ENCODE measurements at places on chromosomes 6 and 20.

DNA sequence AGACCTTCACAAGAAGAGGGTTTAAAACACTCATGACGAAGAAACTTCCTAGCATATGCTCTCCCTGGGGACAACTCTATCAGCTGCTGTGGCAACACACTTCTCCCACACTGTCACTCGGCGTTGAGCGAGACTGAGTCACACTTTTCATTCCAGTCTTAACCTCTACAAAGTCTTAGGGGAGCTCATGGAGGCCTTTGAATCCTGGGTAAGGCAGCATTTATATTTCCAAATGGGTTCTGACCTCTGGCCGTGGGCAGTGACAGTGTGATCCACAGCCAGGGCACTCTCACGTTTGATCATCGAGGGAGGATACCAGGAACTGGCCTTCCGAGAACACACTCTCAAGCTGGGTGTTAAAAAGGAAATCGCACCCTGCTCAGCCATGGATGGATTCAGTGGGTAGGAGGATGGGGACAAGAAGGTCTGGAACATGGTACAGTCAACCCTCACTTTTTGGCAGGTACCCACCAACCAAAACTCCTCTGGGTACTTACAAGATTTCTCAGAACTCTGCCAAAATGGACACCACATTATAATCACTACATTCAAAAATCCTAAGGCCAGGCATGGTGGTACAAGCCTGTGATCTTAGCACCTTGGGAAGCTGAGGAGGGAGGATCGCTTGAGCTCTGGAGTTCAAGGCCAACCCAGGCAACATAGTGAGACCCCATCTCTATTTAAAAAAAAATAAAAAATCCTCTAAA, 19.6 kb downstream of the RRBP1 start:
- peak; percentile 95 for DNase-seq

DNA sequence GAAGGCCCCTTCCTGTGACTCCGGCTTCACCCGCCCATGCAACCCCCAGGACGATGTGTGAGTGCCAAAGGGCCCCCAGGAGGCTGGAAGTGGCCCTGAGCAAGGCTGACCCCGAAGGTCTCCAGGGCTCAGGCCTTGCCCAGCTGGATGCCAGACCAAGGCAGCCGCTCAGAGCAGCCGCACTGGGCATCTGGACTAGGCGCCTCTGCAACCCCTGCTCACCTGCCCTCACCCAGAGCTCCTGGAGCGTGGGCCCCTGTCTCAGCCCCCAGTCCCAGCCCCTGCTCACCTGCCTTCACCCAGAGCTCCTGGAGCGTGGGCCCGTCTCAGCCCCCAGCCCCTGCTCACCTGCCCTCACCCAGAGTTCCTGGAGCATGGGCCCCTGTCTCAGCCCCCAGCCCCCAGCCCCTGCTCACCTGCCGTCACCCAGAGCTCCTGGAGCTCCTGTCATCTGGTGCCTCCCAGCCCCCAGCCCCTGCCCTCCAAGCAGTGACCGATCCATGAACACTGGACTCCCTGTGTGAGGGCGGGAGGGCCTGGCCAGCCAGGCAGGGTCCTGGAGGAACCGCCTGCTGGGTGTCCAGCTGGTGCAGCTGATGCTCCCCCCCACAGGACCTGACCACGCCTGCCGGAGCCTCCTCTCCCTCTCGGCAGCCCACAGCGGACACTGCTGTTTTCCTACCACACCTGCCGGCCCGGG, 1.1 kb downstream of the SRMS start:
- DNase-seq = no peak

- DNase-seq = no peak
Observed at GRCh38 chr6:79750806-79751205, 119.7 kb downstream of the SH3BGRL2 start.

DNA sequence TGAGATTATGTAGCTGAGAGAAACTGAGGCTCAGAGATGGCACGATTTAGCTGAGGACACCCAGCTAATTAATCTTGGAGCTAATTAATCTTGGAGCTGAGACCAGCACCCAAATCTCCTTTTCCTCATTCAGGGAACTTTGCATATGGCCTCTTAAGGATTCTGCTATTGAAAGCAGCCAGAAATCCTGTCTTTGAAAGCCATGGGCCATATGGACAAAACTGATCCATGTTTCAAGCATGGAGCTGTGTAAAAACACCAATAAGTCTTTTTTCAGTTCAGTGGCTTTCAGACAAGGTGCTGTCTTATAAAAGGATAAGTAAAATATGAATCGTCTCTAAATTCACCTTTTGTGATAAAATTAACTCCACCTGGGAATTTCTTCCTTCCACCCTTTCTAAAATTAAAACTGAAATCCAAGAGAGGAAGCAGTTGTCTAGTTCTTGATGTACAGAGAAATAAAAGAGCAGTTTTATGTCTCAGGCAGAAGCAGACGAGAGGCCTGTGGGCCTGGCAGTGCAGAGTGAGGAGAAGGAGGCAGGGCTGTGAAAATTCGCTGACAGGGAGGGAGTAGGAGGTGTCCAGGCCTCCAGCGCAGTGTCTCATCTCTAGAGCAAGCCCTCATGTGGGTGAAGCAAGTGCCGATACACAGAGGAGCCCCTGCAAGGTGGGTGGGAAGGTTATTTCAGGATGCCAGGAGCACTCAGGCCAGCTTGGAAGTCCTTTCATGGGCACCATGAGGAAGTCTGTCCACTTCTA, 266.9 kb downstream of the UST start:
- DNase-seq = no peak

DNA sequence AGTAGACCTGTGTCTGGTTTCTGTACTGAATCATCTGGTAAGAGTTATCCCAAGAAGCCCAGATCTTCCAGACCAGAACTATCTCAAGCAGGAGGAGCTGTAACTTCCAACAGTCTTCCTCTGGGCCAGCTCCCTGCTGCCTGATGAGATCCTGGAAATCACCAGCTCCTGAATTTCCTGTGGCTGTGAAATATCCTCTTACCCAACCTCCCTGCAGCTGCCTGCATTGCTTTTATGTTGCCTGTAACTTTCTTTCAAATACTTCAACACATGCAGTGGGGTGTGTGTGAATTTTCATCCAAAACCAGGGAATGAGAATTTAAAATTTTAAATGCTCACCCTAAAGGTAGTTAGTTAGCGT, 160.5 kb upstream of the LAMP5 start:
- peak; percentile 83 for DNase-seq

GRCh38 chr6:31368461-31368860, 11.5 kb upstream of the HLA-B start:
- DNase-seq = no peak

- no peak for DNase-seq
Observed at GRCh38 chr6:166639921-166640320, 12.9 kb upstream of the RPS6KA2 start.

DNA sequence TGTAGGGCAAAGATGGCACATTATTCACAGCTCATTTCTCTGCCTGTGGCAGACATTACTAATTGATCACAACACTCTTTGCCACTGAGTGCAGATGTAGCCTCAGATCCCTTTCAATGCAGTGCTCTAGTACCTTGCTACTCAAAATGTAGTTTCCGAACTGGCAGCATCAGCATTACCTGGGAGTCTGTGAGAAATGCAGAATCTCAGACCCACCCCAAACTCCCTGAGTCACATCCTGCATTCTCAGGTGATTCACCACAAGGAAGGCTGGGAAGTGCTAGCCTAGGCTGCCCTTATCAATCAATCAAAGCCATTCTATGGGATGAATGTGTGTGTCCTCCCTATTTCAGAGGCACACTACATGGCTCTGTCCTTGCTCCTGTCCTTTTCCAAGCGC, 58.5 kb downstream of the PCNA start:
- no peak for DNase-seq

- peak; percentile 34 for DNase-seq
Observed at GRCh38 chr6:35495258-35496035, 1.4 kb downstream of the TEAD3 start.

GRCh38 chr20:50655311-50655880, 35.9 kb downstream of the RIPOR3 start:
- peak; percentile 98 for DNase-seq

DNA sequence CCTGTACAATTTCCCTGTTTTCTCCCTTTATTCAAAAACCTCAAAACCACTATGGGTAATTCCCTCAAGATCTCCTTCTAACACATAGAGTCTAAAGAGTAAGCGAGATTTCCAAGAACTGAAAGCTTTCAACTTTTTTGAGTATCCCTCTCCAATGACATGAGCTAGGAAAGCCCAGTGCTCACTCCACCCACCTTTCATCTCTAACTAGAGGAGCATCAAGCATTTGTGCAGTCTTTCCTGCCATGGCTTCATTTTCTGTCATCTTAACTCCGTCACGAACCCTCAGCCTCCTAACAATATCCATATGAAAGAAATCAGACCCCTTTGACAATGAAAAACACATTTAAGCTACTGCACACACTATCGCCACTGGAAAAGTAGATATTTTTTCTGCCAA, 91.9 kb upstream of the SUPT3H start:
- no peak for DNase-seq

GRCh38 chr6:135537741-135538301, 40.3 kb upstream of the AHI1 start:
- DNase-seq = peak; percentile 73

DNA sequence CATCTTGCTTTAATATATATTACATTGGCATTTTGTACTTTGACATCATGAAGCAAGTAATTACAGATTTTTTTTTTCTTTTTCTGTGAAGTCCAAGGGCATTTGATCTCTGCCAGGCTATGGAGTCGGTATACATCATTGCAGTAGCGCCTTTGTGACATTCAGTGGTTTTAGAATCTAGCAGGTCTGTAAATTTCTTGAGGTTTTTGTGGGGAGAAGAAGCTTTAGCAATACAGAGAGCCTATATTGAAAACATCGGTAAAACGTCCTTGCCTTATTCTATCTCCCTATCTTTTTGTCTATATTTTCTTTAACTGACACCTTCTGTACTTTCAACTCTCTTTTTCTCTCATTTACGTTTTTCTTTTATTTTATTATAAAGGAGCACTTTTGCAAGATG, 47.2 kb downstream of the DUSP22 start:
- DNase-seq = no peak

GRCh38 chr20:4244700-4245485, 229.5 kb upstream of the RNF24 start:
- DNase-seq = no peak

DNA sequence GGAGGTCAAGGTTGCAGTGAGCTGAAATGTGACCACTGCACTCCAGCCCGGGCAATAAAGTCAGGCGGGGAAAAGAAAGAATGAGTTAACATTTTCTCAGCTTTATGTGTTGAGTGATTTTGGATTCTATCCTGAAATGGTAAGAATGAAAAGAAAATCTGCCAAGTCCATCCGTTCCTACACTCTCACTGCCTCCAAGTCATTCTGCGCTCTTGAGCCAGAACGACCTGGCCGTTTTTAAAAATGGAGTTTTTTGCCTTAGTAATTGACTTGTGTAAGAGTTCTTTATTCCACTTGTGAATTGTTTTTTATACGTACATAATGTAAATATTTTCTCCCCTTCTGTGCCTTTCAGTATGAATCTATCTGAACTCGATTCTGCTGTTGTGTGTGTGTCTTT, 28.7 kb downstream of the DNAJC5 start:
- DNase-seq = no peak

DNA sequence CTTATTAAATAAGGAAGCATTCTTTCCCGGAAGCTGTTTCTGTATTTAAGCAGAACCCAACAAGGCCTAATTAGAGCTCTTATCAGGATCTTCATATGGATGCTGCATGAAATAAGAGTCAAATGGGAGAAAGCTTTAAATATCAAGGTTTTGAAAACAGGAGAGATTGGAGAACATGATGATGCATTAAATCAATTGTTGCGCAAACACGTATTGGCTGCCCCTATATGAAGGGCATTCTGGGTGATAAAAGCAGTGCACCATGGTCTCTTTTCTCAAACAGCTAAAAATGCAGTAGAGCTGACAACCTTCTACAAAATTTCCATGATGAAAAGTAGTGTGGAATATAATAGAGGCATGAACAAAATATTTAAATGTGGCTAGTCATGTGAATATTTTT, 98.9 kb downstream of the TBXT start:
- no peak for DNase-seq

GRCh38 chr6:7132398-7133035, 24.8 kb downstream of the RREB1 start:
- DNase-seq = no peak

DNA sequence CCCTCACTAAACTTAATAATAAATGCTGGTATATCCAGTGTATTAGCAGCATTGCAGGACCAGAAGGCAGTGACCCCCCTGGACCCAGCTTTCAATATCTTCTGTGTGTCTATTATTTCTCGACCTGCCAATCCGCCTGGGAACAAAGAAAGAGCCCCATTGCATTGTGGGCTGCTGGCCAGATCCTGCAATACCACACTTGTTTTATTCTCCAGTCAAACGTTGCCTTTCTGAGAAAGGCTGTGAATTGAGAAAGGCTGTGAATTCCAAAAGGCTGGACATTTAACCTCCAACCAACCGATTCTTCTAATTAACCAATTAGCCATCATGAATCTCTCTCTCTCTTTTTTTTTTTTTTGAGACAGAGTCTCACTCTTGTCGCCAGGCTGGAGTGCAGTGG, 1.5 kb upstream of the MTO1 start:
- no peak for DNase-seq

DNA sequence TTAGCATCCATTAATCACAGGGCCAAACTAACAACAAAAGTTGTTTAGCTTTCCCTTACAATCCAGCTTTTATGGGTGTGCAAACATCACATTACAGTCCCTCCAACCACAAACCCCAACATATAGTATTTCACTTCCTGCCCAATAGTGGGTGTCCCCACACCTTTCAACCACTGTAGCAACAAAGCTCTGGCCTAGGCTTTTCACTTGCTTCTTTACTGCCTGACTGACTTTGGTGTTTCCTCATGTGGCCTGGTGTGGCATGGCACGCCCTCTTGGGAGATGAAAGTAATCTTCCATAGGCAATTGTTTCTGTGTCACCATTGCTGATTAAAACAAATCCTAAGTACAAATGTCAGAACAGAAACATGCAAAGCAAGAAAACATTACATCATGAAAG, 46.3 kb downstream of the MCM8 start:
- no peak for DNase-seq

DNA sequence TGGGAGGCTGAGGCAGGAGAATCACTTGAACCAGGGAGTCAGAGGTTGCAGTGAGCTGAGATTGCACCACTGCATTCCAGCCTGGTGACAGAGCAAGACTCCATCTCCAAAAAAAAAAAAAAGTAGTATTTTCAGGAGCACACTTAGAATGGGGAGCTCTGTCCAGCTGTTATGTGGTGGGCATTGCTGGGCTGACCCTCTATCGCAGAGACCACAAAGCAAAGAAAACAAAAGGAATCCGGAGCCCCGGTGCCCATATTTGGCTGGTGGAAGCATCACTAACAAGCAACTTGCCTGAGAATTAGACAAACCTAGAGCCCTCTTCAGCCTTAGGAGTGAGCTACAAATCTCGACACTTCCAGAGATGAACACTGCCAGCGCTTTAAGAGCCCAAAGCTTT, 137.3 kb upstream of the GPR6 start:
- DNase-seq = no peak
